Psoas muscle (tissue), 8 donors: ENCODE measurements at places on chromosomes 1 and 21. TPM values are rescaled to one million over a fixed set of nuclear protein-coding genes. Genes with fewer than 3 reads are reported as not detected.

DNA sequence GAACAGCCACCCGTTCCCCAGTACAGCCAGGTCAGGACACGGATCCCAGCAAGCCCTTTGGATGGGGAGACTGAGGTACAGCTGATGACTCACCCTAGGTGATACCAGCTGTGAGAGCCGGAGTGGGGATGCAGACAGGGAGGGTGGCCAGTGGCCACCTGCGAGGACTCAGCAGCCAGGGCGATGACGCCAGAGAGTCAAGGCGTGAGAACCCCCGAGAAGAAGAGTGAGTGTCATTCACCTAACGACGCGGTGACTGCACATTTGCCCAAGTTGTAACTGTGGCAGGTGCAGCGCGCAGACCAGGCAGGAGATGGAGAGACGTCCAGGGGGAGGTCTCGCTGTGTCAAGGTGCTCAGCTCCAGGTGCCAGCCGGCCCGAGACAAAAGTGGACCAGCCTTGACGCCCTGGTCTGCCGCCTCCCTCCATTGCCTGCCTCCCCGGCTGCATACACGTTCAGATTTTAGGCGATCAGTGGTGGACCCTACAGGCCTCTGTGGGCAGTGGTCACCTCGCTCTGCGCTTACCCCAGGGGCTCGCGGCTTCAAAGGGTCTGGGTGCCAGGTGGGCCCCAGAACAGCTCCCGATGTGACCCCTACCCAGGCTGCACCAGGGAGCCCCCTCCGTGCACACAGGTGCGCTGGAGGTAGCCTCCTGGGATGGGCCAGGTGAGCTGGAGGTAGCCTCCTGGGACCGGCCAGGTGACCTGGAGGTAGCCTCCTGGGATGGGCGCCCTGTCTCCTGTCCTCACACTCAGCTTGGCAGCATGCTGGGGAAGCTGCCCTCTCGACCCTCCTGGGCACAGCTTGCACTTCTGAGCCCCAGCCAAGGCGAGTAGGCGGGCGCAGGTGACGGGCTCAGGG, 11.9 kb downstream of the LRRC3 start:
- H3K4me3 ChIP-seq = no peak overlapping the region
- H3K36me3 ChIP-seq = no peaks in the 10 kb centered on the region
- no peak overlapping the region for H3K27ac ChIP-seq
- DNase-seq = no peak

DNA sequence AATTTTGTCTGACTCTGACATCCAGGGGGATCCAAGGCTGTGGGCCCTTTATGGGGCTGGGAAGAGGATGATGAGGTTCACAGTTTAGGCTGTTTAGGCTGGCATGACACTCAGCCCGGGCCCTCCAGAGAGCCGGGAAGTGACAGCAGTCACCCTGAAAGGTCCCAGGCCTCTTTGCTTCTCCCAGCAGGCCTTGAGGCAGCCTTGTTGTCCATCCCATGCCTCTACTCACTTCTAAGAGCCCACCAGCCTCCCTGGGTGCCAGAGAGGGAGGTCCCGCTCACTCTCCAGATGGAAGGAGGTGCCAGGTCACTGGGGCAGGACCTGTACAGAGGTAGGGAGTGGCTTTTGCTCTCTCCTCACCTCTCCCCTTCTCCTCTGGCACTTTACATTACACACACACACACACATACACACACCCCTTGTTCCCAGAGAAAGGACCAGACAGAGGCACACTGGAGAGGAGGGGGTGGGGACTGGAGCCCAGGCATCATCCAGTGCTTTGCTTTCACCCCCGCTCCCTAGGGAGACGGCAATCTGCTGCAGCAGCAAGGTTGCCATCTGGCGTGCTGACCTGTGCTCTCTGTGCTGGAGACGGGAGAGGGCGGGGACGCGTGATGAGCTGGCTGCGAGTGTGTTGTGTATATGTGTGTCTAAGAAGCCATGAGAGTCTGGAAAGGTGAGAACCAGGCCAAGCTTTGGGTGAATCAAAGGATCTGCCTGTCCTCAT, 4.6 kb downstream of the KLHDC8A start:
- no peak overlapping the region for H3K4me3 ChIP-seq
- H3K27me3 ChIP-seq = no peaks in the 10 kb centered on the region
- no peak overlapping the region for H3K27ac ChIP-seq
- H3K4me1 ChIP-seq = no peaks in the 10 kb centered on the region

GRCh38 chr1:231284441-231284840, 43.4 kb downstream of the GNPAT start:
- no peaks in the 10 kb centered on the region for H3K36me3 ChIP-seq
- no peaks in the 10 kb centered on the region for H3K4me1 ChIP-seq
- no peak for DNase-seq
- H3K27ac ChIP-seq = no peak overlapping the region

DNA sequence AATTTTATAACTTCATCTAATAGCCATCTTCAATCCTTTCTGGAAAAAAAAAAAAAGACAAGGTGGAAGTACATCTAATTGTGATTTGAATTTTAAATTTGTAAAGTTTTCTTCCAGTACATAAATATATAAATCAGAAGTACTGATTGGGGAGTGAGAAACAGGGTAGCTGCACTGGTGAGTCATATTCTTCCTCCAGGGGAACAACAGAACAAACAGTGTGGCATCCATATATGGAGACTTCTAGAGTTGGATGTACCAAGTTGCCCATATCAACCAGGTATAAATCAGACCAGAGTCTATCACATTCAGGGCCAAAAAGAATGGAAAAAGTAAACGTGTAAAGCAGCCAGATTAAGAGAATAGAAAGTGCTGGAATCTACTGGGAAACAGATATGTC, 66.0 kb upstream of the NRIP1 start:
- H3K27ac ChIP-seq = no peak overlapping the region
- H3K4me3 ChIP-seq = no peak overlapping the region
- DNase-seq = no peak
- no peaks in the 10 kb centered on the region for H3K27me3 ChIP-seq
- H3K36me3 ChIP-seq = no peaks in the 10 kb centered on the region

- H3K27ac ChIP-seq = no peak overlapping the region
- H3K4me1 ChIP-seq = no peaks in the 10 kb centered on the region
- no peak overlapping the region for H3K4me3 ChIP-seq
- no peak for DNase-seq
- H3K27me3 ChIP-seq = no peaks in the 10 kb centered on the region
These were observed 373.6 kb downstream of the PBX1 start for GRCh38 chr1:164932580-164932979.

- no peaks in the 10 kb centered on the region for H3K36me3 ChIP-seq
- no peak overlapping the region for H3K4me3 ChIP-seq
- H3K4me1 ChIP-seq = no peaks in the 10 kb centered on the region
- H3K27ac ChIP-seq = no peak overlapping the region
- H3K27me3 ChIP-seq = no peaks in the 10 kb centered on the region
- DNase-seq = no peak
These were observed 153.5 kb upstream of the SOD1 start for GRCh38 chr21:31505975-31506374.

The SPRR2B gene
- total RNA-seq = not detected

The DCST1 gene
- not detected for total RNA-seq

GRCh38 chr1:11661103-11661502, 2.9 kb upstream of the FBXO6 start:
- no peak overlapping the region for H3K27ac ChIP-seq
- no peaks in the 10 kb centered on the region for H3K27me3 ChIP-seq
